Hindlimb muscle (tissue), 1 donor: ENCODE measurements at places on chromosomes 1 and 21.

DNA sequence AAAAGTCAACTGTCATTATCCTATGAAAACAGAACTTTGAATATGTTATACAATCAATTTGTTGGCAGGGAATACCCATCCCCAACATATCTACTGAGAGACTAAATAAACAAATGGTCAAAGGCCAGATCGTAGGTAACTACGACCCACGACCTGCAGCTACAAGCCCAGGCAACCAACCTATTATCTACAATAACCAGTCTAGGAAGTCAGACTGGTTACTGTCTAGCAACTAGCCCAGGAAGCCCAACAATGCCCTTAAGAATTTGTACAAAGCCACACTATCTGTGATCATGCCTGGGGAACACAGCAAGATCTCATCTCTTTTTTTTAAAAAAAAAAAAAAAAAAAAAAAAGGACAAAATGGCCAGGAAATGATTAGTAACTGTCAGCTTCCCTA lies 58.7 kb downstream of the SMYD3 start:
- no peak for DNase-seq

- DNase-seq: no peak
Observed at GRCh38 chr1:116861137-116861536, 48.6 kb upstream of the PTGFRN start.

DNA sequence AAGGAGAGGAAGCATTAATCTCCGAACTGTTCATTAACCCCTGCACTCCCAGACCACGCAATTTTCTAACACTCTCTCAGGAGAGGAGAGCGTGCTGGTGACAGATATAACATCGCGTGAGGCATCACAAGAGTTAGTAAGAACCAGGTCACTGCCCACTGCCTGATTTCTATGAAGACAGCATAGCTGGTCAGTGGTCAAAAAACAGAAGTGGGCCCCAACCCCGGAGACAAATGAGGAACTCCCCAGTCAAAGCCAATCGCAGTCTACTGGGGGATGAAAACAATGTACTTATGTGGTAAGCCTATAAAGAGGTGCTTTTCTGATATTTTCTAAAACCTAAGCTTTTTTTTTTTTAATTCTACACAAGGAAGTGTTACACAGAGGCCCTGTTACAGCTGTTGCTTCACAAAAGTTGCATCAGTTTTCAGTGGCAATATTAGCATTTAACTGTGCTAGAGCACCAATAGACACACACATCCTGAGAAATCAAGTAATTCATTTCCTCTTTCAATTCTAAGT lies 231.8 kb upstream of the IRF2BP2 start:
- no peak for DNase-seq

- no peak for DNase-seq
Observed at GRCh38 chr1:233566886-233567285, 47.0 kb upstream of the KCNK1 start.

DNA sequence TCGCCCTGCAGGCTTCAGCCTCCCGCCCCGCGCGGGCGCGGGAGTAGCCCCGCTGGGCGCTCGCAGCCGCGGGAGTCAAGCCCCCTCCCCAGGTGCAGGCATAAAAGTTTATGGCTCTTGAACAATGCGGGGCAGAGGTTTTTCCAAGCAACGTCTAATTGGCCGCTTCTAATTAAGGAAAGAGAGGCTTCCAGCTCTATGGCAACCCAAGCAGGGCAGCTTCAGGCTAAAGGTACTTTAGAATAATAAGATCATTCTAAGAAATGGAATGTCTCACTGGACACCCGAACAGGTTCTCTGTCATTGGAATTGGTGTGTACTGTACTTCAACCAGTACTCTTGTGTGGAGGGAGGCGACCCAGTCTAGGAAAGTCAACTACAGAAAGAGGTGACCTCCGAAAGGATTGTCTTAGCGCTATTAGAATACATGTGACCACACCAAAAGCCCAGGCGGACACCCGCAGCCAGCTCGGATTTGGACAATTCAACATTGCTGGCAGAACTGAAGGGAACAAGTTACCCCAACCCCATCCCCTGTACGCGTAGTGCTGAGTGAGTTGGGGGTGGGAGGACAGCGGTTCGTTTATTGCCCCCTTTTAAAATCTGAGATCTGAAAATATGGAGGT lies 12.5 kb downstream of the NR5A2 start:
- DNase-seq: no peak

- DNase-seq: no peak
Observed at GRCh38 chr1:170686291-170686690, 22.4 kb downstream of the PRRX1 start.

- DNase-seq: peak; percentile 19
Observed at GRCh38 chr1:82225421-82226185, 424.9 kb downstream of the ADGRL2 start.
